ENCODE measurements at places on chromosomes 11 and 22. TPM values are rescaled to one million over a fixed set of nuclear protein-coding genes. Genes with fewer than 3 reads are reported as not detected.
A peak's percentile ranks its signal among the peaks of the same experiment; 100 is the strongest.

- no peak overlapping the region for H3K4me3 ChIP-seq
- no peaks in the 10 kb centered on the region for H3K36me3 ChIP-seq
- no peak overlapping the region for H3K27ac ChIP-seq
- no peaks in the 10 kb centered on the region for H3K4me1 ChIP-seq
- no peak for DNase-seq
These were observed 50.2 kb upstream of the SPATA19 start for GRCh38 chr11:133895551-133895950.

DNA sequence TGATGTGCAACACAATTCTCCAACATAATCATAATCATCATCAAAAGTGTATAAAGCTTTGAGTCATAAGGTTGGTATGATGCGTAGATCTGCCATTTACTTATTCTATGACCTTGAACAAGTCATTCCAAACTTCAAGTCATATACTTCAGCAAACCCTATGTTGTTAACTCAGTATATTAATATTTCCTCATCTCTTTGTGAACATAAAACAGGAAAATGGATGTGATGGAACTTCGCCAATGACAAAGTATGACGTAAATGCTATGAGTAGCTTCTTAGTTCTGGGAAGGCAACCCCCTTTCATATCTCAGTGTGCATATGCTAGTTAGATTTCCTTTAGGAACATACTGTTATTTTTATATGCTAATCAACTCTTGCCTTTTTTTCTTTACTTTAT lies 102.7 kb upstream of the ANO3 start:
- H3K27ac ChIP-seq = no peak overlapping the region
- DNase-seq = no peak
- H3K27me3 ChIP-seq = no peaks in the 10 kb centered on the region
- no peak overlapping the region for H3K4me3 ChIP-seq

DNA sequence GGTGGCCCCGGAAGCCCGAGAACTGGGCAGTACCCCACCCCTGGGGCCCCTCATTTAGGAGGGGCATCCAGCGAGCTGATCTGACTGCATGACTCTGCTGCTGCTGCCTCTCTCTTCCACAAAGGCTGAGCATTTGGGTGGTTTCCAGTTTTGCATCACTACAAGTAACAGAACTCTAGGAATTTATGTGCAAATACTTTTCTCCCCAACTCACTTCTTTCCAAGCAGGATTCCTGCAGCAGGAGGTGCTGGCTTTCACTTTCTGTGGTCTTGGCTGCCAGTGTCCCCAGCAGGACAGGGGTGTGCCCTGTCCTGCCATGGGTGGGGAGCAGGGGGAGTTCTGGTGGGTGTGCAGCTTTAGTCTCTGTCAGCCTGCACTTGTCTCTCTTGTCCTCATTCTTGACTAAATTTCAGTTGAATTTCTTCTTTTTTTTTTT lies 21.2 kb downstream of the UPB1 start:
- no peaks in the 10 kb centered on the region for H3K36me3 ChIP-seq
- no peak overlapping the region for H3K4me3 ChIP-seq
- no peaks in the 10 kb centered on the region for H3K27me3 ChIP-seq
- no peaks in the 10 kb centered on the region for H3K4me1 ChIP-seq
- H3K27ac ChIP-seq = no peak overlapping the region
- no peak for DNase-seq

Gene CLP1
- 18.2 TPM for total RNA-seq

Gene SYTL2
- 40.0 TPM for total RNA-seq

DNA sequence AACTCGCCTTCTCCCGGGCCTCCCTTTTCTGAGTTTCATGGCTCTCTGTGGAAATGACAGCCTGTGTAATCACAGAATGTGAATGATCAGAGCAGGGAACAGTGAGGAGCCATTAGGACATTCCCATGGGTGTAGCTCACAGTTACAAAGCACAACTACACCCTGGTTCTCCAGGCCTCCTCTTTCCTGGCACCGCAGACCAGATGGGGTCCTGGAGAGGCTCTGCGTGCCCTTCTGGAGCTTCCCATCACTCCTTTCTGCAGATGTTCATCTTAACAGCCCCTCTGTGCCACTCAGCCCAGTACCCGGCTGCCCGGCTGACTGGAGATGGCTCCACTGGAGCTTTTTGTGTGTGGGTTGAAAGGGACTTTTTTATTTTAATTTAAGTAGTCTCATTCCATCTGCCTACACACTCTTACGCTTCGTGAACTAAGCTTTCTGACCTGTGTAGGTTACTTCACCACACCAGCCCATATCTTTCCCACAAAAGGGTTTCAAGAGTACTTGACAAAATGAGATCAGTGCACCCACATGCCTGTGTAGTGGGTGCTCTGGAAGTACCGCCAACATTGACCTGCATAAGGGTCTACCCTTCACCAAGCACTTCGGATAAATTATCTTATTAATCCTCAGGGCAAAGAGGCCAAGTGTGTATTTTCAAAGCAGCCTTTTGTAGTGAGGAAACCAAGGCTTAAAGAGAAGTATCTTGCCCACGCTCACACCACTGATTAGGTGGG lies 29.8 kb downstream of the SREBF2 start:
- H3K27ac ChIP-seq = peak overlapping the region; percentile 83
- peaks cover 47% of the 10 kb centered on the region for H3K4me1 ChIP-seq
- H3K4me3 ChIP-seq = peak overlapping the region; percentile 75
- DNase-seq = no peak
- no peaks in the 10 kb centered on the region for H3K27me3 ChIP-seq
- peaks cover 9% of the 10 kb centered on the region for H3K36me3 ChIP-seq

DNA sequence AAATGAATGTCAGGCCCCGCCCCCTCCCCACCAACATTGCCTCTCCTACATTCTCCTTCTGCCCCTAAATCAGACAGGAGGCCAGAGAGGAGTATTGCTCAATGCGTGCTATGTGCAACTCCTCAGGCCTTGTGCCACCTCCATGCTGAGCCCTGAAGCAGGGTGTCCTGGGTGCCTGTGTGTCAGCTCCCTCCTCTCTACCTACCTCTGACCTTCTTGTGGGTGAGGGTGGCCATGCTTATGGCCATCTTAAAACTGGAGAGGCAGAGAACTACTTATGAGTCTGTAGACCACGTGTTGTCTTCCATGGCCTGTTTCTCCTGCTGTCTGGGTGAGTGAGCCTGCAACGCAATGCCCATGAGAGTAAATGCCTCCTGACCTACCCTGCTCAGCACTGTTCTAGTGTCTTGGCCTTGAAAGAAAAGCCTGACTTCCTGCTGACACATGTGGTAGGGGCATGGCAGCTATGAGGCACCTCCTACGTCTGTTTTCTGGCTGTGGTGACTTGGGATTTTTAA lies 10.5 kb downstream of the MCAM start:
- peak overlapping the region; percentile 42 for H3K27ac ChIP-seq
- H3K27me3 ChIP-seq = no peaks in the 10 kb centered on the region
- H3K4me1 ChIP-seq = peaks cover 19% of the 10 kb centered on the region
- H3K4me3 ChIP-seq = no peak overlapping the region
- DNase-seq = peak; percentile 50
- peaks cover 34% of the 10 kb centered on the region for H3K36me3 ChIP-seq

GRCh38 chr11:87634331-87634730 lies 540.9 kb downstream of the RAB38 start:
- H3K27me3 ChIP-seq = no peaks in the 10 kb centered on the region
- H3K4me3 ChIP-seq = no peak overlapping the region
- DNase-seq = no peak
- no peak overlapping the region for H3K27ac ChIP-seq
- no peaks in the 10 kb centered on the region for H3K36me3 ChIP-seq
- H3K4me1 ChIP-seq = no peaks in the 10 kb centered on the region

- H3K4me3 ChIP-seq = no peak overlapping the region
- no peaks in the 10 kb centered on the region for H3K27me3 ChIP-seq
- H3K36me3 ChIP-seq = no peaks in the 10 kb centered on the region
- no peak overlapping the region for H3K27ac ChIP-seq
- peak; percentile 38 for DNase-seq
These were observed 22.0 kb upstream of the TLCD5 start for GRCh38 chr11:120303004-120303637.

GRCh38 chr11:61476371-61476770 lies 32.2 kb upstream of the LRRC10B start:
- H3K4me3 ChIP-seq = no peak overlapping the region
- DNase-seq = no peak
- no peaks in the 10 kb centered on the region for H3K27me3 ChIP-seq
- no peak overlapping the region for H3K27ac ChIP-seq
- H3K36me3 ChIP-seq = peaks cover 12% of the 10 kb centered on the region
